ENCODE measurements at places on chromosomes 12 and 14. TPM values are rescaled to one million over a fixed set of nuclear protein-coding genes. Genes with fewer than 3 reads are reported as not detected.

The KIF5A gene
- 0.26 TPM for total RNA-seq

The INSM2 gene
- total RNA-seq = not detected

The AKAP3 gene
- total RNA-seq = 1.3 TPM

The SLCO1B3 gene
- not detected for total RNA-seq

The GPR162 gene
- 5.7 TPM for total RNA-seq

The KCNK13 gene
- total RNA-seq = 0.13 TPM

The PIK3C2G gene
- total RNA-seq = not detected

The HOXC9 gene
- total RNA-seq = not detected

The PTGDR gene
- total RNA-seq = 0.87 TPM

The TNFAIP2 gene
- 65.9 TPM for total RNA-seq

The CCDC38 gene
- under 0.01 TPM for total RNA-seq

The PLEKHG7 gene
- not detected for total RNA-seq

The WBP11 gene
- 10.2 TPM for total RNA-seq

The KRT72 gene
- total RNA-seq = not detected

The KCNJ8 gene
- 1.2 TPM for total RNA-seq

The NFATC4 gene
- 32.8 TPM for total RNA-seq

The SLC17A8 gene
- not detected for total RNA-seq

The CIPC gene
- total RNA-seq = 11.4 TPM

The ADIPOR2 gene
- total RNA-seq = 31.0 TPM

The KRT80 gene
- total RNA-seq = 0.62 TPM

The PIWIL1 gene
- not detected for total RNA-seq

The CHGA gene
- not detected for total RNA-seq

The CLEC4C gene
- total RNA-seq = not detected

Measured in aortic smooth muscle cell (primary cell).